SW 1271 (cell line): ENCODE measurements at places on chromosomes 2 and 18.

DNA sequence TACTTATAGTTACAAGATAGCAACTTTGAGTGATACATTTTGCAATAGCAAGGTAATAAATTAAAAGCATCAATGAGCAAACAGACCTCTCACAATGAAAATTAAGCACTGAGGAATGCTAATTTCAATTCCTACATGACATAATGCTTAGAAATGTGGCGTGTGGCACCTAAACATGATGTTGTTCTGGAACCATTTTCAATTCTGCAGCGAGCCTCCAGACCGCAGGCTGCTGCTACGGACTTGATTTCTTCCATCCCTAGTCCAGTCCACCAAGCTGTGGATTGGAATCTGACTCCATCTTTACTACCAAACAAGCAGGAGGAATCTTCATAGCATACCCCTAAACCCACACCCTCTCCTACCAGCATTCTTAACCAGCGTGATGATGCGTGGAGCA lies 58.7 kb upstream of the ZNF397 start:
- DNase-seq: no peak

DNA sequence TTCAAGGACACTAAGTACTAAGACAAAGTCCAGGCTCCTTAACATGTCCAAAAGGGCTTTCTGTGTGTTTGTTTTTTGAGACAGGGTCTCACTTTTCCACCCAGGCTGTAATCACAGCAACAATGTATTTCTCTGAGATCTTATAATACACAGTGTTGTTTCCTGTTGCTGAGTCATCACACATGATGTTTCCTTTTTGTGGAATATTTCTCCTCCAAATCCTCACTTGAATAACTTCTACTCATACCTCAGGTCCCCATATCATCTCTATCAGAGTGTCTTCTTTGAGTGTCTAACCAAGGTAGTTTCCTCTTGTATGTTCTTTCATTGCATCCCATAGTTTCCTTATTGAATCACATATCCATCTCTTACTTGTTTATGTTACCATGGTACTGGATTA lies 632.0 kb upstream of the PIK3C3 start:
- peak; percentile 6 for DNase-seq

DNA sequence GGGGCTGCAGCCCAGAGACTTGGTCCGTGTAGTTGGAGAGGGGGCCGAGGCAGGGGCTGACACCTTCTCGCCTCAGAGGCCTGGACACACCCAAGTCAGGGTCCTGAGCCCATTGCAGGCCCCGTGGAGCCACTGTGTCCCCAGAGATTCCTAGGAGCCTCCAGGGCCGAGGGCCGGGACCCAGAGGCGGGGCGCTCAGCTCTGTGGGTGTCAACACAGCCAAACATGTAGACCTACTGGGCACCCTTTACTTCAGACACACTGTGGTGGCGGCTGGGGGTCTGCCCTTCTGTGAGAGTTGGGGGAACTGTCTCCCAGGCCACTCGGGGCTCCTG lies 459 bp upstream of the ESPNL start:
- DNase-seq: no peak

- no peak for DNase-seq
These were observed 73.6 kb upstream of the RBM44 start for GRCh38 chr2:237724811-237725478.

- DNase-seq: no peak
These were observed 40.6 kb upstream of the CBLN2 start for GRCh38 chr18:72584787-72585186.

- no peak for DNase-seq
These were observed 183.5 kb downstream of the SCG2 start for GRCh38 chr2:223418604-223419199.

DNA sequence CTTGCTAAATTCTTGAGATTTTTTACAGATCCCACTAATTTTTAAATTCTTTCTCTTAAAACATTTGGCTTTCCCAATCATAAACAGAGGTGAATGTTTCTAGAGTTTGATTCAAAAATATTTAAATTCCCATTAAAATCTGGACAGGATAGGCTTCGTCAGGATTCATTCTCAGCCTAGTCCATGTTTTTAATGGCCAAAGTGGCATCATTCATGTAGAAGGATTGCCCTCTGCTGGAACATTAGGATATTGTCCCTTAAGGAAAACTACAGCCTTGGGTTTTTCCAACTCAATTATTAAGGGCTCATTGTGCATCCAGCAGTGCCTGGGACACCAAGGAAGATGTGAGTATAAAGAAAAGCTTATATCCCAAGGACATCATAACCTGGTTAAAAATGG lies 71.7 kb downstream of the TPGS2 start:
- DNase-seq: peak; percentile 40

- DNase-seq: no peak
These were observed 72.1 kb upstream of the ZNF236 start for GRCh38 chr18:76750269-76750668.

DNA sequence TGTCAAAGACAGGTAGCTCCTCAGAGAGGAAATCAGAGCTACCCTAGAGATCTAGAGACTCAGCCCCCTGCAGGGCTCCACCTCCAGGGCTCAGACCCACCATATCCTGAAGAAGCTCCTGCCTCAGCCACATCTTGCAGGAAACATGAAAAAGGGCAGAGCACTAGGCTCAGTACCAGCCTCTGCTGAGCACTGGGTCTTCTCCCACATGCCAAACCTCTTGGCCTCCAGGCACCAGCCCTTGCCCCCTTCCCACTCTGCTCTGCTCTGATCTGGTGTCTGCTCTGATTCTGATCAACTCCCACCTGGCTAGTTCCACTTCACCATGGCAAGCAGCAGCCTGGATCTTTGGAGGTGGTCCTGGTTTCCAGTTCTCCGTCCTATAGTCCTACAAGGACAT lies 114.3 kb upstream of the SLC66A3 start:
- DNase-seq: no peak

DNA sequence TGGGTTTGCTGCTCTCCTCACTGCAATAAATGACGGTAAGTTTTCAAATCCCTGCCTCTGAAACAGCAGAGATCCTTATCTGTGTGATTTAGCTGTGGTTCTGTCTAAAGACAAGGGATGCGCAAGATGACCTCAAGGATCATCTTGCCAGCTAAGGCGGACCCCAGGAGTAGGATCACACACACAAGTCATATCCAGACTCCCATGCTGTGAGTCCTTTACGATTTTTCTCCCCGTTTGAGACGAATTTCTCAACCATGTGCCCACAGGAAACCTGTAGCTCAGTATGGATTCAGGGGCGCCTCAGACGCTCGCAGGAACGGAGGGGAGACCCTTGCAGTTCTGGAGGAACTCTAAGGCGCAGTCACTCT lies 11.1 kb upstream of the DCTN1 start:
- DNase-seq: no peak

DNA sequence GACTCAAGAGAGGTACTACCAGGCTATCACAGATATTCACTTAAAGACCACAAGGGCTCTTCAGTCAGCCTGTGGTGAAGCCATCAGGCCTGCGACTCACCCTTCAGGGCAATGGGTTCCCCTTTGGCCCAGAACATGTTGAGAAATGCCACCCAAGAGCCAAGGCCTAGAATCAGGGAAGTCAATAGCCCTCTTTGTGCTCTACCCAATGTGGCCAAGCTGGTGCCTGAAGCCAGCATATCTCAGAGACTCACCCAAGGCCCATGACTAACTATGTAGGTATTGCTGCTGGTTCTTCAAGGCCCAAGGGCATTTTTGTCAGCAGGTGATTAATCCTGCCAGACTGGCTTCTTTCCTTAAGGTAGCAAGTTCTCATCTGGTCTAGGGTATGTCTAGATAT lies 338.9 kb upstream of the SETBP1 start:
- DNase-seq: no peak

DNA sequence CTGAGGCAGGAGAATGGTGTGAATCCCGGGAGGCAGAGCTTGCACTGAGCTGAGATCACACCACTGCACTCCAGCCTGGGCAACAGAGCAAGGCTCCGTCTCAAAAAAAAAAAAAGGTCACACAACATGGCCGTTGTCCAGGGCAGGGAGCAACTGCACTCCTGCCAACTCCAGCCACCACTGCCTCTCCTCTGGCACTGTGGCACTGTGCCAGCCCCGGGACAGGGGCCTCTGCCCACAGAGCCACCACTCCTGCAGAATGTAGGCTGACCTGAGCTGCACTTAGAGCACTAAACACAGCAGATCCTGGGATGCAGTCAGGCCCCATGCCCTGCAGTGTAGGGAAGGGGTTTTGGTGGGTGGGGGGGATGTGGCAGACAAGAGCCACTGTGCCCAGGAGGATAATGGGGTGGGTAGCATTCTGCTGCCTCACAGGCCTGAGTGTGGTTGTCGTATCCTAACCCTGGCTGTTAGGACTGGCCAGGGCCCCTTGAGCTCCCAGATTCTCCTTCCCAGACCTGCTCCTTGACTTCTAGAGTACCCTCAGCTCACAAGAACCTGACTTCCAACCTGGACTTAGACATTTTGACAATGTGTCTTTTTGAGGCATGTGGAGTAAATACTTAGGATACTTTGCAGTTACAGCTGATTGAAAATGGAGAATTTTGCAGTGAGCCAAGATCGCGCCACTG lies 69.4 kb upstream of the SH3RF3 start:
- no peak for DNase-seq

DNA sequence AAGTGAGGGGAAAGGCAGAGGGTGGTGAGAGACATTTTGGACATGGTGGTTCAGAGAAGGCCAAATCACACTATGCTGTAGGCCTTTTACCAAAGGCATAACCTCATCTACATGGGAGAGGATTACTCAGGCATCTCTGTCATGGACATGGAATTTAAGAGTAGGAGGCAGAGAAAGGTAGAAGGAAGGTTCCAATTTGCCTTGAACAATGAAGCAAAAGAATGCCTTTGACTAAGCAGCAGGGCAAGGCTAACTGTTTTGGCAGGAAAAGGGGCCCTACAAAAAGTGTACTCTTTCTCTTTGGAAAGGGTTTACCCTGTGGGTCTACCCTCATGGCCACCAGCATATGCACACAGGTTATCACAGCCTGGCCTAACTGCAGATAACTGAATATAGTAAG lies 45.6 kb upstream of the RNU4ATAC start:
- DNase-seq: no peak

GRCh38 chr2:109438773-109439389 lies 174.9 kb downstream of the SEPTIN10 start:
- no peak for DNase-seq

- no peak for DNase-seq
These were observed 174.1 kb downstream of the UXS1 start for GRCh38 chr2:106020032-106020431.
